ENCODE measurements at places on chromosomes 4 and X.
A peak's percentile ranks its signal among the peaks of the same experiment; 100 is the strongest.

DNA sequence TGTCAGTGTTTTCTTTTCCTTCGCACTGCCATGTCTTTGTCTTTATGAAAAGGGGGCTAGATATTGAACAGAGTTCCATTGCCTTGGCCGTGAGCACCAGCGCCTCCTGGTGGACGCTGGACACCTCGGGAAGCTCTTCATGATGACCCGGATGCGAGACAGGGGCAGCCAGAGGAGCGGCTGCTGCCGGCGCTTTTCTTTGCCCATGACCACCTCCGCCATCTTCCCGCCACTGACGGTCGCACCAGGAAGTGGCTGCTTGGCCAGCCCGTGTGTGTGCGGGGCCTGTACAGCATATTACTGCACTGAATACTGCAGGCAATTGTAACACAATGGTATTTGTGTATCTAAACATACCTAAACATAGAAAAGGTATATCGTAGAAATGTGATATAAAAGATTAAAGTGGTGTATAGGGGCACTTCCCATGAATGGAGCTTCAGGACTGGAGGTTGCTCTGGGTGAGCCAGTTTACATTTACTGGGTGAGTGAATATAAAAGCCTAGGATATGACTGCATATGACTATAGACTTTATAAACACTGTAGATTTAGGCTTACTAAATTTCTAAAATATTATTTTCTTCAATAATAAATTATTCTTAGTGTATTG is 15.8 kb upstream of the GRIA2 start:
- DNase-seq: no peak

DNA sequence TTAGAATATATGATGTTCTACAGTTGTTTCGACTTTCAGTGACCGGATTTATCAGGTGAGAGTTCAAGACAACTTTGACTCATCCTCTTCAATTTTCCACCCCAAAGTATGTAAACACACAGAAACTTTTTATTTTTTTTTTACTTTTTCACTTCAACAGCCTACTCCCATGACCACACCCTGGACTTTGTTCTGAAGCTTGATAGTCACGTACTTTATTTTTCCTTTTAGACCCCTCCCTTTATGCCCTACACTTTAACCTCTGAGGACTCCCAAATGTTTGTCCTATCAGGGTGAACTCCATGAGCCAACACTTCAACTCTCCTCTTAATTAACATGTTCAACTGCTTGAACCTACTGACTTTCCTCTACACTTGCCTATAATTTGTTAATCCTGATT is 2.5 kb upstream of the DDX60 start:
- DNase-seq: no peak

DNA sequence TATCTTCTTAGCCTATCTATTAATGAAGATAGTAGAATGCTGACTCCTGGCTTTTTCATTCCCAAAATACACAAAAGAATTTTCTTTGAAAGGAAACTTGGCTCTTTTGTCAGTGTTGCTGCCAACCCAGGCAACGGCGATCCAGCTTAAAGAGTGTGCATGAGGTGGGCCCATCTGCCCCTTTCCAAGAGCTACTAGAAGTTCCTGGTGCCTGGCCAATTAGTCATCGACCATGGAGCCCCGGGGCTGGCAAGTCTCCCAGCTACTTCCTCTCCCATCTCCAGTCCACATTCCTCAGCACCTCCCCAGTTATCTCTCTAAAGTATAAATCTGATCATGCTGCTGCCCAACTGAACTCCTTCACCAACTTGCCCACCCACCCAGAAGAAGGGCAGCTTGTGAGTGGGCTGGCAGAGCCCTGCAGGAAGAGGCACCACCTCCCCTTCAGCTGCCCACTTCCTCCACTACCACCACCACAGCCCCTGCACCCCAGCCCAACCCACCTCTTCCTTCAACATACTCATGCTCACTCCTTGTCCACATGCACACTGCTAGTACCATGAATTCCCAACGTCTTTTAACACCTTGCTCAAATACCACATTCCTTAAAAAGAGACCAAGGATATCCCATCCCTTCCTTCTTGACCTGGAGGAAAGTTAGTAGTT is 158.2 kb upstream of the MAP3K15 start:
- DNase-seq: no peak

- no peak for DNase-seq
Measured at GRCh38 chr4:31667686-31668085, 947.5 kb downstream of the PCDH7 start.

DNA sequence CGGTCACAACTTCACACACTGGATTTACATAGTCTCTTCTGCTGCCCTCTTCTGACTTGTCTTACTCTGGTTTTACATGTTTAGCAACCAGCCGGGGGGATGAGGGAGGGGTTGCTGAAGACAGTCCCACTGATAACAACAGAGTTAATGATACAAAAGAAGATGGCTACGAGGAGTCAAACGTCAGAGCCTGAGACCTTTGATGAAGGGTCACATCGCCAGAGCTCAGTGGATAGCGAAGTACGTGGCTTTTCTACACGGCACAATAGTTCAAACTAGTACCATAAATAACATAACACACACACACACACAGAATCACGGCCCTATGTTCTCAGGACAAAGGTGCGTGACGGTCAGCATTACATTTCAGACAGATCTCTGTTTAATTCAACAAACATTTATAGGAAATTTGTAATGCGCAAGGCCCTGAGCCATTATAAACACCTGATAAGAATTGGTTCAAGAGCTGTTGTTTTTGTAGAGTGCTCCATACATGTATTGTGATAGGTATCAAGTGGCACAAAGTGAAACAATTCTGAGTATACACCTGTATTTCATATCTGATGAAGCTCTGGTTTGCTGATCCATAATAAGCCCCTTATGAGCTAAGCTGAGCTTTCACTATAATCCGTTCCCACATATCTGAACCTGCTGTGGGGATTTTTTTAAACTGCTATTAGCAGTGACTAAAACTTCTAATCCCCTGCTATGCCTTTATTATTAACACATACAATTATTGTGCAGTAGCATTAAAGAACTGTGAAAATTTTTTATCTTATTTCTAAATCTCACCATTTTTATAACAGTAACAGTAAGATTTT is 100.0 kb downstream of the NR3C2 start:
- DNase-seq: no peak

- DNase-seq: no peak
Measured at GRCh38 chr4:149765630-149766029, 50.0 kb downstream of the IQCM start.

GRCh38 chr4:130632731-130633604 is 1537.0 kb downstream of the C4orf33 start:
- no peak for DNase-seq

GRCh38 chrX:110167952-110168451 is 149.9 kb downstream of the AMMECR1 start:
- peak; percentile 52 for DNase-seq

DNA sequence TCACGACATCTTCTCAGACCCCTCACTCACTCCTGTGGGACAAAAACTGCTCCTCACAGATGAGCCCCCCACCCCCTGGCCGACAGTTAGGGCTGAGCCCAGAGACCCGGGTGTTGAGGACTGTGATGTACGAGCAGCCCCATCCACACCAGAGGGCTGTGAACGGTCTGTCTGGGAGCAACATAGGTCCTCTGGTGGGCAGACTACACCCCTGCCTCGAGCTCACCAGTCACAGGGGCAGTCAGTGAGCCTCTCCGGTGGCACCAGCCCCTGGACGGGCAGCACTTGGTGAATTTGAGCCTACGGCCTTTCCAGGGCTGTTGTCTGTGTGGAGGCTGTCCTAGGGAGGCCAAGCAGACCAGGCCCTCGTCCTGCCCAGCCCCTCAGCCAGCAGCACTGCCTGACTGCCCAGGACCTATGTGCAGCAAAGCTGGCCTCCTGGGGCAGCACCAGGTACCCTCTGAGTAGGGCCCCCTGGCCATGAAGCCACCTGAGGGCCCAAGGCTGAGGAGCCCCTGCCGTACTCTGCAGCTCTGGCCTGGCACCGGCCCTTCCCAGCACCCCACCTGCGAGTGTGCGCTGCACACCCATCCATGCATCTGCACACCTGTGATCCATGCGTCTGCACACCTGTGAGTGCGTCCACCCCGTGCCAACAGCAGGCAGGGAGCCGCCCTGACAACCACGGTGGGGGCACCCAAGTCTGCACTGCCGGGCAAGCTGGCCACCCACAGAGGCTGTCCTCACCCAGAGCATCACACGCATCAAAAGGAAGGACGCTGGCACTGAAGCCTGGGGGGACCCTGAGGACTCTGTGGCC is 111.6 kb upstream of the NKX1-1 start:
- no peak for DNase-seq

DNA sequence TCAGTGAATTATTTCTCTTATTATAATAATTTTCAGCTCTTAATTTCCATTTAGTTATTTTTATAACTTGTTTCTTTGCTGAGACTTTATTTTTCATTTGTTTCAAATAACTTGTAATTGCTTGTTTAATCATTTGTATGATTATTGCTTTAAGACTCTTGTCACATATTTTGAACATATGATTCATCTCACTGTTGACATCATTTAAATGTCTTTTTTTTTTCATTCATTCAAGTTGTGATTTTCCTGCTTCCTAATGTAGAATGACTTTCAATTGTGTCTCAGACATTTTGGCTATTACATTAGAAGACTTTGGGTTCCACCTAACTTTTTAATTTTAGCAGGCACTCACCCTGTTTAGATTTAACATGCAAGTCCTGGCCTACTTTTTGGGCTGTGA is 234.8 kb upstream of the DIPK2B start:
- DNase-seq: no peak

GRCh38 chr4:119797238-119797894 is 168.8 kb upstream of the PDE5A start:
- no peak for DNase-seq

GRCh38 chrX:153640045-153640686 is 6.8 kb upstream of the DUSP9 start:
- DNase-seq: no peak

- DNase-seq: no peak
Measured at GRCh38 chr4:176729489-176729888, 63.2 kb downstream of the VEGFC start.

DNA sequence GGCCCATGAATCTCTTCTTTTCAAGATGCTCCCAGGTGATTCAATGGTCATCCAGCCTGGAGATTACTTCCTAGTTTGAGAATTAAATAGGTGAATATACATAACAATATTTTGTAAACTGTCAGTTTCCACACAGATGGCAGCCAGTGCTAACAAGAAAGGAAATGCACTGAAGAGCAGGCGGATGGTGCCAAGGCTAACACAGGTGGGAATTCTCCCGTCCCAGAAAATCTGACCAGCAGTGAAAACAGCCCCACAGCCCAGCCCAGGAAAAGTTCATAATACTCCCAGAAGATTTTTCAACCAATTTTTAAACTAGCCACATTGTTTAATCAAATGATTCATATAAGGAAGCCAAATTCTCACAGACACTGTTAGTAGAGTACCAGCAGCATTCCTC is 387.2 kb upstream of the GATB start:
- no peak for DNase-seq
